ENCODE measurements at places on chromosomes 7 and 10.

- no peak for DNase-seq
These were observed 41.9 kb downstream of the NPVF start for GRCh38 chr7:25186436-25186835.

DNA sequence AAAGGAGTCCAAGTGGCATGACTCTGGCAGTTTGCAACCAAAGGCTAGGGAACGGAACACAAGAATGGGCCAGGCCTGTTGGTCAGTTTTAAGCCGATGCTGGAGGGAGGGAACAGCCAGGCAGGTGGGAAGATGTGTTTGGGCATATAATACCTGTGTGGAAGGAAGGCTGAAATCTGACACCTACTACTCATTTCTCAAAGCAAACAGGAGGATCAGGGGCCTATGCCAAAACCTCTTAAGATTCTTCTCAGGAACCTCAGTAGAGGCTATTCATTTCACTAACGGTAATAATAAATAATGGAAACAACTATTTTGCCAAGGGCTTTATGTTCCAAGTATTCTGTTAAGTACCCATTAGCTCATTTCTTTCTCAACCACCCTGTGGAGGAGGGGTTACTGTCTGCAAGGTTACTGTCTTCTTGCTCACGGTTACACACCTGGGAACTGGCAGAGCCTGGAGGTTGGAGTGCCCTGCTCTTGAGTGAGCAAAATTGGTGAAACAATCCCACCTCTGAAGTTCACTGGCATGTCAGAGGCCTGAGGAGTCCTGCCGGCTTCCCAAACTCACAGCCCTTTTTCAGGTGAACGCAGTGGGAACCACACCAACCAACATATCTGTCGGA lies 35.5 kb downstream of the GOT1 start:
- DNase-seq: no peak

DNA sequence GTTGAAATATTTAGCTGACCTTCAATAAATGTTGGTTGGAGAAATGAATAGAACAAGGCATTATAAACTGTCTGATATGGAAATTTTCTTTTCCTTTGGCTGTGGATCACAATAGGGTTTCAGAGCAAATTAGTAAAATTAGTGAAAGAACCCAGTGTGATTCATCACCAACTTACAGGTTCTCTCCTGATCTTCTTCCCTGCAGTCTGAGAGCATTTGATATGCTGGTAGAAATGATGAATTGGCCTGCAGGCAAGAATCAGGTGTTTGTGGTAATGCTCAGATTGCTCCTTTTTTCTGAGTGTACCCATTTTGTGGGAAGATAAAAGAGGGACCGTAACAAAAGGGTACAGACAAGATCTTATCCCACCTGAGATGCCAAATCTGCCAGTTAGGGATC lies 51.9 kb downstream of the BTAF1 start:
- DNase-seq: no peak

GRCh38 chr10:44060221-44060620 lies 324.7 kb downstream of the CXCL12 start:
- no peak for DNase-seq

- DNase-seq: no peak
These were observed 6.5 kb downstream of the DIP2C start for GRCh38 chr10:682931-683447.

GRCh38 chr7:106009503-106010226 lies 46.6 kb downstream of the CDHR3 start:
- DNase-seq: no peak

DNA sequence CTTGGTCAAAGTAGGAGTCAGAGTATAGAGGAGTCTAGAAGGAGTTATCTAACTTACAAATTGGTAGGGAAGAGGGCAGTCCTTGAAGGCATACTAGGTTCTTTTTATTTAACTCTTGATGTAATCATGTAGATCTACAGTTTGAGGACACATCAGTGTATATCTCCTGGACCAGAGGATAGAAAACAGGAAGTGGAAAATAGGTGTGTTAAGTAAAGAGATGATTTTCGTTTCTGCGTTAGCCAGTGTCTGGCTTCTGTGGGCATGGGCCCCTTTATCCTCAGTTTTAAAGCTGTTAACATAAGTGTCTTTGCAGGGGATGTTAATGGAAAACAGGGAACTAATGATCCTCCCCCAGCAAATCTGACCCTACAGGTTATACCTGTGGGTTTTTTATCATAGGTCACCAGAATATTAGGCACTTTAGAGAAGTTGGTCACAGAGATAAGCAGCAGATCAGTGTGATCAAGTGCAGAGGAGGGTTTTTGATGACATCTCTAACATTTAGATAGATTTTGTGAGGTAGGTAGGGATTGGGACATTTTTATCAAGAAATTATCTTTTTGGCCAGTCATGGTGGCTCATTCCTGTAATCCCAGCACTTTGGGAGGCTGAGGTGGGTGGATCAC lies 58.6 kb upstream of the PRSS1 start:
- no peak for DNase-seq

- DNase-seq: no peak
These were observed 13.5 kb upstream of the MBL2 start for GRCh38 chr10:52786098-52786497.

GRCh38 chr10:124624895-124625294 lies 119.3 kb downstream of the FAM53B start:
- DNase-seq: no peak

- DNase-seq: no peak
These were observed 44.0 kb downstream of the CCDC7 start for GRCh38 chr10:32489901-32490300.

GRCh38 chr10:14003517-14004184 lies 327.1 kb downstream of the FRMD4A start:
- no peak for DNase-seq

GRCh38 chr10:122647383-122647968 lies 52.2 kb downstream of the C10orf120 start:
- DNase-seq: no peak

GRCh38 chr10:58807629-58808022 lies 295.0 kb downstream of the BICC1 start:
- no peak for DNase-seq

- DNase-seq: no peak
These were observed 5.4 kb upstream of the COBL start for GRCh38 chr7:51321961-51322515.

GRCh38 chr10:33388382-33388781 lies 53.9 kb upstream of the NRP1 start:
- no peak for DNase-seq

- DNase-seq: no peak
These were observed 215.6 kb downstream of the TAX1BP1 start for GRCh38 chr7:27955596-27955995.

DNA sequence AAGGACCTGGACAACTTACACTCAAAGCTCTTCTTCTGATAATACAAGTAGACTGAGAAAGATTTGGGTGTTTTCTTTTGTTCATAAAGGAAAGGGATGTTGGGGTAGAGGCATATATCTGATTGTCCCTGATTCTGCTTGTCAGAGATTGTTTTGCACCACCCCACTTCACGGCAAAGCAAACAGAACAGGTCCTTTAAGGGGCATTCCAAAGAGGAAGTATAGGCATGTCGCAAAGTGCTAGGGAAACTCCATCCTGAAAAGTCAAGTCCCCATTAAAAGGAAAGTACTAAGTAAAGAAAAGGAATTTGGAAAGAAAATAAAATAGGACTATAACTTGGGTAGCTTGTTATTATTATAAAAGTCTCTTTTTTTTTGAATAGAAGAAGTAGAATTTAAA lies 233.0 kb downstream of the DNAJB9 start:
- no peak for DNase-seq

DNA sequence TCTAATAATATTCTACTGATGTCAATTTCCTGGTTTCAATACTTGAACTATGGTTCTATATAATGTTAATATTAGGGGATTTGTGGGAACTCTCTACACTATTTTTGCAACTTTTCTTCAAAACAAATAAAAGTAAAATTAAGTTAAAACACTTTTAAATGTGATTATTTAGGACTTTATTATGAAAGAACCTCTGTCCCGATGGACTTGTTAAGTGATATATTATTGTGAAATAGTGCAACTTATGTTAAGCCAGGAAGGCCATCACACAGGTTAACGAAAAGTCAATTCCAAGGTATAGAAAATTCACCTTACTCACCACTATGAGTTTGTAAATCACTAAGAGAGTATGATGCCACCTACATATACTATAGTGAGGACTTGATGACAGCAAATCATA lies 79.2 kb downstream of the IMMP2L start:
- no peak for DNase-seq

DNA sequence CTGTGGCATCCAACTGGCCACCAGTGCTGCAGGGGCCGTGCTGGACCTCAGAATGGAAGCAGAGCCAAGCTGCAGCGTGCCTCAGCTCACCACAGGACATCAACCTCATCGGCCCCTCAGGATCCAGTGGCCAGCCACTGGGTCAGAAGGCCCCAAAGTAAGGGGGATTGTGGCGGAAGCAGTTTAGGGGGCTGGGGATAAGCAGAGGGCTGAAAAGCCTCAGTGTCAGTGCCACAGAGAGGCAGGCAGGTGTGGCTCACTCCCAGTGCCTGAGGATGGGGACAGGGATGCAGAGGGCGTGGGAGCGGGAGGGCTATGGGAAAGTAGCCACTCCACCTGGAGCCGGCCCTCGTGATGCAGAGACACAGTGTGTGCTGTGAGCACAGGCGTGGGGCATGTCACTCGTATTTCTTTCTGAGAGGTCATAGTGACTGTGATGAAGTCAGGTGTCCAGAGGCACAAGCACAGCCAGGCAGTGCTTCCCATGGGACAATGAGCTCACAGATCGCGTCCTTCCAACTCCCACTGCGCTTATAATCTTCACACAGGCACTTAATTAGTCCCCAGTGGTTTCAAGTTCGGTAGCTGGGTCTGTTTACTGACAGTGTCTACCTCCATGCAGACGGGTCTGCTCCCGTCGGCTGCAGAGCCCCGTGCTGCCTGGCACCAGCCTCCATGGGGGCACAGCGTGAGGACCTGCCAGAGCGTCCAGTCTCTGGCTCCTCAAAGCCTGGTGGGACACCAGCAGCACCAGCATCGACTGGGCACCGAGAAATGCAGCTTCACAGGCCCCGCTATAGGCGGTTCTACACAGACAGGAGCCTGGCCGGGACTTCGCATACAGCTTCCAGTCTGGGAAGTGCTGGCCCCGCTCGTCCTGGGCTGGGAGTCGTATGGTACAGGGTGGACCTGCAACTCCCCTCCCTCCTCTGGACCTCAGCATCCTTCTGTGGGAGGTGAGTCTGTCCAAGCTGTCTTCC lies 42.9 kb upstream of the CNPY1 start:
- DNase-seq: no peak

DNA sequence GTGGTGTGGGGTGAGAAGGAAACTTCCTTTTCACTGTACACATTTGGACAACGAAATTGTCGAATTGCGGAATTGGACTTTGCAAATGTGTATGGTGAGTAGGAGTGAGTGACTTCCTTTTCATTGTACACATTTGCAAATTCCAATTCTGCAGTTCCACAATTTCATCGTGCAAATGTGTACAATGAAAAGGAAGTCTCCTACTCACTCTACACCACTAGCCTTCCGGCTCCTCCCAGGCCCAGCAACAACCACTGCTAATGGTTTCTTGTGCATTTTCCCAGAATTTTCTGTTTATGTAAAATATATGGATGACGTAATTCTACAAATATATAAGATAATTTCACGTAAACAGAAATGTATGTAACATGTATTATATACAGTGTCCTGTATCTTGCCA lies 118.5 kb downstream of the ARL4A start:
- no peak for DNase-seq

DNA sequence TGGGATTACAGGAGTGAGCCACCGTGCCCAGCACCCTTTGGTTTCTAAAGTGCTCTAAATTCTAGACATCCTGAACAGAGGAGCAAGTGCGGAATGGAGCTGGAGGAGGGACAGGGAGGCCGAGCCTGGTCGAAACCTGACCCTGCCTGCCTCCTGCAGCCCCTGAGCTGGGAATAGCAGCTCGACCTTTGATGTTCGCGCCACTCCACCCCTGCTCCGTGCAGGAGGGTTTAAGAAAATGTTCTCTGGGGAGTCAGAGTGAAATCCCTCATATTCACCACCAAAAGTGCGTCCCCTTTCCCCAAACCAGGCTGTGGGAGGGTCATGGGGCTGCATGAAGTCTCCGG lies 1.8 kb downstream of the PGAM2 start:
- no peak for DNase-seq

DNA sequence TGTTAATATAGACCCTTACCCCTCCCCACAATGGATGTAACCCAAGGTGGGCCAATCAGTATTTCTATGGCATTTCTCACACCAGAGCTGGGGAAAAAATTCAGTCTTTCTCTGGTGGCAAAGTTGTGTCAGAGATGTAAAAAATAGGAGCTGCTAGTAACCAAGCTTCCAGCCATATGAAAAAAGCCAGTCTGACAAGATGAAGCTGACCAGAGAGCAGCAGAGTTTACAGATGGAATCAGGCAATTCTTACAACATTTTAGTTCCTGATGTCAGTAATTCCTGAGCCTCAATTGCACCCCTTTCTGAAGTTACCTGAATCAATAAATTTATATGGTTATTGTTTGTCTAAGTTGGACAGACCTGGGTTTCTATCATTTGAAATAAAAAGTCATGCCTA lies 286.3 kb downstream of the HPSE2 start:
- no peak for DNase-seq

DNA sequence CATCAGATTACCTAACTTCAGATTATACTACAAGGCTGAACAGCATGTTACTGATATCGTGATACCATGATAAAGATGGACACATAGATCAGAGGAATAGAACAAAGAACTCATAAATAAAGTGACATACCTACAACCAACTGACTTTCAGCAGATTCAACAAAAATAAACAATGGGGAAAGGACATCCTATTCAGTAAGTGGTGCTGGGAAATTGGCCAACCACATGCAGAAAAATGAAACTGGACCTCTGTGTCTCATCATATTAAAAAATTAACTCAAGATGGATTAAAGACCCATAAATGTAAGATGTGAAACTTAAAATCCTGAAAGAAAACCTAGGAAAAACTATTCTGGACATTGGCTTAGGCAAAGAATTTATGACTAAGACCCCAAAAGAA lies 158.6 kb downstream of the ZEB1 start:
- no peak for DNase-seq

DNA sequence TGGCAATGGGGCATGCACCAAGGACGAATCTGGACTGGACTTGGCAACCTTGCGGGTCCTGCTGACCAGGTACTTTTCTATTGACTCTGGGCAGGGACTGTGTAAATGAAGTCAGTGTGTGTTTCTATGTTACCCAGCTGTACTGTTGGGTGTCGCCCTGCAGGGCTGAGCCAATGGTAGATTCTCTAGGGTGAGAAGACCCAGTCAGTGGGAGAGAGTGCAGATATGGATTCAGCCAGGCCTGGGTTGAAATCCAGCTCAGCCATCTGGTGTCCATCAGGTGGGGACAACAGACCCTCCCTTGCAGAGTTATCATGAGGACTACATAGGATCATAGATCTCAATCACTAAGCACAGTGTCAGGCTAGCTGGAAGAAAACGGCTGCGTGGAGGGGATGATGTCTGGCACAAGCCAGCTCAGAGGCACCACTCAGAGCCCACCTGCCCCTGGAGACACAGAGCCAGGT lies 4.9 kb upstream of the PPIF start:
- DNase-seq: no peak
